ENCODE measurements at places on chromosomes 16 and 17. TPM values are rescaled to one million over a fixed set of nuclear protein-coding genes. Genes with fewer than 3 reads are reported as not detected.

MYCBPAP gene
- total RNA-seq = 1.1 TPM

SPNS2 gene
- total RNA-seq = 17.7 TPM

MPV17L gene
- total RNA-seq = 7.5 TPM

PRDM7 gene
- not detected for total RNA-seq

G6PC1 gene
- total RNA-seq = not detected

SCN4A gene
- total RNA-seq = 0.28 TPM

KRTAP4-3 gene
- not detected for total RNA-seq

EVI2B gene
- 6.3 TPM for total RNA-seq

RPL13 gene
- total RNA-seq = 1,019 TPM

KRTAP4-5 gene
- total RNA-seq = not detected

ZNF423 gene
- 16.9 TPM for total RNA-seq

Data from spinal cord (tissue), 10 donors.